ENCODE measurements at places on chromosomes 1 and 21. TPM values are rescaled to one million over a fixed set of nuclear protein-coding genes. Genes with fewer than 3 reads are reported as not detected.

The C1orf226 gene
- 0.33 TPM for polyA plus RNA-seq

The RAVER2 gene
- 6.4 TPM for polyA plus RNA-seq

DNA sequence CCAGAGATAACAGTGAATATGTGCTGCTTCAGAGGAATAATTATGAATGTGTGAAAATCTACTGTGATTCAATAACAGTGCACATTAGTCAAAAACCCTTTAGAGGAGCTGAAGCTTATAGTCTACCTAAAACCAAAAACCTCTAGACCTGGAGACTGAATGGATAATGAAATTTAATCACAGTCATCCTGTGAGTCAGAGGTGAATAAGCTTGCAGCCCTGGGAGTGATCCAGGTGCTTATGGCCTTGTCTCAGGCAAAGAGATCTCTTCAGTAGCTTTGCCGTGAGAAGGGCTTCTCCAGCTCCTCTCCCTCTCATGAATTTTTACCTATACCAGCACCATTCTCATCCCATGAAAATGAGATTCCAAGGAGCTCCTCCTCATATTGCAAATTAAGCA is 81.3 kb upstream of the RGS4 start:
- no peak for DNase-seq

GRCh38 chr1:153386500-153386901 is 4.4 kb downstream of the S100A8 start:
- no peak for DNase-seq

DNA sequence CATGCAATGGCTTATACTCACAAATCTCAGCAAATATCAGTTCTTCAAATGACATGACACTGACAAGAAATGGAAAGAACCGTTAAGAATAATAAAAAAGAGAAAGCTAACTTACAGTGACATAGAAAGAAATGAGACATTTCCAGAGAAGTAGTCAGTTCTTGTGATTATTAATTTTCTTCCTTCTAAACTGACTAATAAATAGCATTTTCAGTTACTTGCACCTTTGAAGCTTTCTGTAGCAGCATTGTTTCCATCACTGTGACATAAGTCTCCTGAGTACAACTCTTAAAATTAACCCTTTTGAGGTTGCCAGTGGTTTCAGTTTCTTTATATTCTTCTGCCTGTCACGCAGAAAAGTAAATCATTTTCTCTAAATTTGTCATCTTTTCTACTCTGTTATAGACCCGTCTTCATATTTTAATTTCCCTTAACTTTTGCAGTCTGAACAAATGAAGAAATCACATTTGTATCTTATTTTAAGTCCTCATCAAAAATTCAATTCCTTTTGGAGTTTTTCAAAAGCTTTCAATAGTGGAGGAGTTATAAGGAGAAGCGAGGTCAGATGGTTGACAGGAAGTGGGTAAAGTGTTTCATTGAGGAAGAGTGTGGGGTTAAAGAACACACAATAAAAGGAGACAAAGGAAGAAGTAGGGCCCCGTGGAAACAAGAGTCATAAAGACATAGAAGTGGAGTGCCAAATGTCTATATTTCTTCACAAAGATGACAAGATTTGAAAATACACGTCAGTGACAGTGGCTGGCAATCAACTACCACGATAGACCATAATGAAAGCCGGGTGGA is 57.9 kb upstream of the S1PR1 start:
- DNase-seq = no peak

DNA sequence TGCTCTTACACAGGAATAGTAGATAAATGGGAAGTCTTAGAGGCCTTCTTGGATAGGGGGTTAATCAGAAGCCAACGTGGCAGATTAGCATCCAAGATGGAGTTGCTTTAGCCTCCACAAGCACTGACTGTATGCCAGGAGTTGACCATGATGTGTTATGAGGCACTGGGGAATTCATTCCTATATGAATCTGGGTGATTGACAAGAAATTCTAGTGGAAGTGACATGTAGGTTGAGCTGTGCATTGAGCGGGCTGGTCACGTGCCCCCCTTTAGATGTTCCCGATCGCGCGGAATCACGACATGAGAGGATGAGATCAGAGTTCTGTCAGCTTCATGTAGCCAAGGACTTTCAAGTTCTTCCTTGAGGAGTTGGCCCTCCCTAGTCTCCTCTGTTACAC is 31.7 kb downstream of the GALNT2 start:
- DNase-seq = no peak

DNA sequence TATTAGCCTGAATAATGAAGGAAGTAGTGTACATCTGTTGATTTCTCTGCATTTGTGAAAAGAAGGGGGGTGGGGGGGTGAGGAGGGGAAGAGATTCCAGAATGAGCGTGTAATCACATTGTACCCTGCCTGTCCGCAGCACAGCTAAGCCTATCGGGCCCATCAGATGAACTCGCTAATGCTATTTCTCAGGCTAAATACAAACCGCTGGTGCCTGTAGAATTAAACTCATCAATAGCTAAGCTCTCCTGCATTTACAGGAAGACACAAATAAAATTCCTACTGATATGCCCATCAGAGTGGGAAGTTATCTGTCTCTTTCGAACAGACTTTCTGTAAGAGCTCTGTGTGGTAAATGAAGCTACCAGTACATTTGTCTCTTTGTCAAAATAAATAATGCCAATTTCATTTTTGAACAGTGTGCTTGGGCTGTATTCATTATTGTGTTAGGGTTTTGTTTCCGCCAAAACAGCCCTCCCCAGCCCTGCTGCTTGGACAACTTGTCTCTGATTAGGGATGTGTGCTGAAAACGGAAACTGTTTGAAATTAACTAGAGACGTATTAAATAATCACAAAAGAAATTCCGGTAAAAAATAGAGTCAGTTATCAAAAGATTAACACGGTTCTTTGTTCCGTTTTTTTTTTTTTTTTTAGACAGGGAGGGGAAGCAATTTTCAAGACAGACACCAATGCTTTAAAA is 305.4 kb downstream of the TTLL7 start:
- DNase-seq = no peak

The CRP gene
- not detected for polyA plus RNA-seq

- no peak for DNase-seq
These were observed 86.0 kb upstream of the MAP10 start for GRCh38 chr1:232718928-232719927.

- no peak for DNase-seq
These were observed 218.9 kb downstream of the LHX8 start for GRCh38 chr1:75353051-75353450.

The AMY1B gene
- polyA plus RNA-seq = not detected

The PTPN22 gene
- polyA plus RNA-seq = not detected

- DNase-seq = no peak
These were observed 1.1 kb downstream of the RASAL2 start for GRCh38 chr1:178094739-178095645.

DNA sequence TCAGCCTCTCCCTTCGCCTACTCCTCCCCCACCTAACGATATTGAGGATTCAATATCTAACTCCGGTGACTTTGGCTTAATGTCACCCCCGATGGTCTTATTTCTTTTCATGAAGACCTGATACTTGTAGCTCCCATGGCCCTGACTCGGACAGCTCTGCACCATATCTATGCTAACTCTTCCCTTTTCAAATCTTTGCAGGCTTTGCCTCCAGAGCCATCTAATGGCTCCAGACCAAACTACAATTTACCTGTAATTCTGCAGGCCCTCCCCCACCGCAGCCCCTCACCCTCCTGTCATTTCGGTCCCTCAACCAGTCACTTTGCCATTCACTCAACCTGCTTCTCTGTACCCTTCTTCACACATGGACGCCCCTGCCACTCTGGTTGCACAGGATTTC is 7.9 kb upstream of the GSTM5 start:
- no peak for DNase-seq

The PIAS3 gene
- 18.6 TPM for polyA plus RNA-seq

DNA sequence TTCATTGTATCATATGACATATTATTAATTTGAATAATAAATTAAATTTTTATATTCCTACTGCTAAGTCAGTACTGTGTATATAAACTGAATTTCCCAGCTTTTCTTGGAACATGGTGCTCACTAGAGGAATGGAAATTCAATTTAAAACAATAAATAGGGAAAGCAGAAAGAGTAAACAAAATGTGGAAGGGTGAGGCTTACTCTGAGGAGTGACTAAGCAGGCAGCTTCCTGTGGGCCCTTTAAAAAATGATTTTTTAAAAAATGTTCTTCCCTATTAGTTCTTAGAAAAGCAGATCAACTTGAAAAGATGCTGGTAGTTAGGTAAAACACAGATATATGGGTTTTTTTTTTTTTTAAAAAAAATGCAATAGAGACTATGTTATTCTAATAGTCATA is 49.5 kb upstream of the S1PR1 start:
- no peak for DNase-seq

The TAS1R1 gene
- 0.04 TPM for polyA plus RNA-seq

DNA sequence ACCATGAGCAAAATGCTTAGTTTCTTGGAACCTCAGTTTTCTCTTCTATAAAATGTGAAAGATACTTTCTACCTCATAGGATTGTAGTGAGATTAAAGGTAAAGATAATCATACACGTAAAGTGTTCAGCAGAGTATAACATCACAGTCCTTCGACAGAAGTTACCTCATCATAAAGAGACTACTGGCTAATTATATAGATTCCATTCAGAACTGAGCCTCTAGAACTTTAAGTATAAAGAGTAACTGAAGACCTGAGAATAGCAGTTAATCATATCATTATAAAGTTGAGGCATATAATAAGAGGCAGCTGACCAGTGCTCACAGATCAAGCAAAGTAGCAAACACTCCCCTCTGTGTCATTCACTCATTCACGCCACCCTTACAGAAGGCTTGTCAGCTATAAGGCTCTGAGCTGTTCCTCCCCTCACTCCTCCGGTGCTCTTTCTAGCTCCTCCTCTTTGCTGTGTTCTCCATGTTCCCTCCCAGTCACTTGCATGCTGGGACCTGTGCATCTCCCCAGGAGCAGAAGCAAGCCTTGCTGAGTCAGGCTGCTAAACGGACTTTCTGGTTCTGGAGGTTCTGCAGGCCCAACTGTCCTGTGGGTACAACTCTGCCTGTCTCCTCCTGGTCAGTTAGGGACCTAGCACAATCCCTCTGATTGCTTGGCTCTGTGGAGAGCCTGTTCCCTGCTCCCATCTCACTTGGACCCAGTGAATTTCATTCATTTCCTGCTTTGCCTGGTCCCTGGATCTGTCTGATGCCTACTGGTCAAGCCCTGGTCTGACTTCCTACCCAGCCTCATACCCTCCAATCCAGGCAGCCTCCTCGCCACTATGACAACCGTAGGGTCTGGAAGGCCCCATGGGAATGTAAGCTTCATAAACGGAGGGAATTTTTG is 28.3 kb upstream of the LY9 start:
- no peak for DNase-seq

DNA sequence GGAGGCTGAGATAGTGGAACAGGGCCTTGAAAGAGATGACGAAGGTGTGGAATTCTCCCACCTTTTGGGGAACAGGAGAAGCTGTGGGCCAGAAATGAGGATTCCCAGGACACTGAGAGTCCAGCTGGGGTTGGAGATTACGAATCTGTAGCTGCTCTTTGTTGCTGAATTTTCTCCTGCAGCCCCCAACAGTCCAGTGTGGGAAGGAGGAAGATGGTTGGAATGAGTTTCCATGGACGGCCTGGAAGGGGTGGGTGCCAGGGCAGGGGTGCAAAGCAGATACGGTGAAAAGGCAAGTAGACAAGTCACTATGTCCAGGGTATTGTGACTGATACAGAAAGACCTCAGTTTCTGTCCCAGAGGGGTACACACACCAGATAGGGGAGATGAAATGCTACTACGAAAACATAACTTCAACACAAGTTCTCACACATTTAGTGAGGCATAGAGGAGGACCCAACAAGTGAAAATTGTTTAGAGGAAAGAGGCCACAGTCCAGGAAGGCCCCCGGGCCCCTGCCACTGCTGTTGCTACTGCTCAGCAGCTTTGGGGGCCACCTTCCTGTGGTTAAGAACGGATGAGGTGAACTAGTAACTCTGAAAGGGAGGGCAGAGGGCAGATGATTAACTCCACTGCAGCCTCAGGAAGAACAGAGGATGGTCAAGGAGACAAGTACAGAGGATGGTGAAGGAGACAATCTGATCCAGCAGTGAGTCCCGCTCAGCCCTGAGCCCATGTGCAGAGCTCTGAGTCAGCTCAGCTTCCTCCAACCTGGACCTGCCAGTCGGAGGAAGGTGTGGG is 7.3 kb downstream of the CD244 start:
- DNase-seq = no peak

DNA sequence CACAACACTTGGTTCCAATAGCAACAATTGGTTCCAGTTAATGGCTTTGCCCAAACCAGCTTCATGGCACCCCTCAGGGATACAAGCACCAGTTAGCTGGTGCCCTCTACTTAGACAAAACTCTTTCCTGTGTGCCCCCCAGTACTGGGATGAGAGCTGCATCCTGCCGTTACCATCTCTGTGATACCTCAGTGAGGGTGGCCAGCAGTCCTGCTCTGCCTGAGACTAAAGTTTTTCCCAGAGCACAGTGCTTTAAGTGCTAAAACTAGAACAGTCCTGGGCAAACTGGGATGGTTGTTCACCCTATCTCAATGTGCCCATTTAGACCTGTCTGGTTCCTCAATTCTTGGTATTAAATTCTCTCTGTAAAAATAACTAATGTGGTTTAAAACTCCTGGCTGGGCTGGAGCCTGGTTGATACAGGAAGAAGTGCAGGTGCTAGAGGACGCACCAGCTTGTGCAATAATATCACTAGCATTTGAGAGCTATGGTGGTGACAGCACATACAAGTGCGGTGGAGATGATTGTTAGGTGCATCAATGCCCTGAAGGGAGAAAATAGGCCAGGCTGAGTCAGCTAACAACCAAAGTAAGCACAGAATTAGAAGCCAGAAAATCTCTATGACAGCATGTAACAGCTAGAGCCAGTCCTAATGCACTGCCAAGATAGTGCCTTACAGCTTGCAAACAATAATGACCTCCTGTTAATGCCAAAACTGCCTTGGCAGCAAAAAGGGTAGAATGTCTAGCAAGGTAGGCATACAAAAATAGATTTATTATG is 179.8 kb upstream of the GALNT2 start:
- DNase-seq = no peak

- peak; percentile 38 for DNase-seq
These were observed 62.3 kb upstream of the ADARB1 start for GRCh38 chr21:45011911-45012661.

GRCh38 chr1:65235867-65236805 is 73.2 kb upstream of the DNAJC6 start:
- peak; percentile 37 for DNase-seq

The IRF6 gene
- 0.05 TPM for polyA plus RNA-seq

GRCh38 chr1:224528900-224529299 is 87.2 kb upstream of the CNIH3 start:
- DNase-seq = peak; percentile 20

The AMY1C gene
- polyA plus RNA-seq = not detected

DNA sequence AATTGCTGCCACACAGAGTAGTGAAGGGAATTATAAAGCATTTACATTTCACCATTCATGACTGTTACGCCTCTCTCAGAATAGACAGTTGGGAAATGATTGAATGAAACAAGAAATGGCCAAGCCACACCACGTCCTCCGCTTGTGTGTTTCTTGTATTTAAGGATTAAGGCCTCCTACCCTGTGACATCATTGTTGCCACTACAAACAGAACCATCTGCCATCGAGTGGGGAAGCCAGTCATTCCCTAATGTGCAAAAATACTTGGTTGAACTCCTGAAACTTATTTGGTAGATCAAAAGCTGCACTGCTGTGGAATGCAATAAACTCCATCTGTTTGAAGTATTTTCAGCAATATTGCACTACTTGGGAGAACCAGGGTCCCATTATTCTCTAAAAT is 99.0 kb upstream of the C1orf105 start:
- peak; percentile 18 for DNase-seq

- DNase-seq = no peak
These were observed 16.5 kb upstream of the SPAG17 start for GRCh38 chr1:118201524-118201923.
